ENCODE measurements at places on chromosomes 11 and 22.
A peak's percentile ranks its signal among the peaks of the same experiment; 100 is the strongest.

DNA sequence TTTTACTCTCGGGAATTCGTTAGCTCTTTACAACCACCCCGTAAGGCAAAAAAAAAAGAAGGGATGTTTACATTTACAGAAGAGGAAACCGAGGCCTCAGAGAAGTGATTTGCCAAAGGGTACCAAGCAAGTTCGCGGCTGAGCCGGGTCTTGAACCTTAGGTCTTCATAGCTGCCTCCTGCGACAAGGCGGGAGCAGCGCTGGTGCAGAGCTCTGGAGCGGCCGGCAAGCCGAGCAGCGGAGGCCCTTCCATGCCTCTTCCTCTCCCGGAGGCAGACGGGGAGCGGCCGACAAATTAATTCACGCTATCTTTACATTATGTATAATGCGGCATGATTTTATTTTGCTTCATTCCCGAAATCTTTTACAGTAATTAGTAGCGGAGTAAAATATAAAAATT is 536.3 kb downstream of the INSC start:
- no peak for DNase-seq

DNA sequence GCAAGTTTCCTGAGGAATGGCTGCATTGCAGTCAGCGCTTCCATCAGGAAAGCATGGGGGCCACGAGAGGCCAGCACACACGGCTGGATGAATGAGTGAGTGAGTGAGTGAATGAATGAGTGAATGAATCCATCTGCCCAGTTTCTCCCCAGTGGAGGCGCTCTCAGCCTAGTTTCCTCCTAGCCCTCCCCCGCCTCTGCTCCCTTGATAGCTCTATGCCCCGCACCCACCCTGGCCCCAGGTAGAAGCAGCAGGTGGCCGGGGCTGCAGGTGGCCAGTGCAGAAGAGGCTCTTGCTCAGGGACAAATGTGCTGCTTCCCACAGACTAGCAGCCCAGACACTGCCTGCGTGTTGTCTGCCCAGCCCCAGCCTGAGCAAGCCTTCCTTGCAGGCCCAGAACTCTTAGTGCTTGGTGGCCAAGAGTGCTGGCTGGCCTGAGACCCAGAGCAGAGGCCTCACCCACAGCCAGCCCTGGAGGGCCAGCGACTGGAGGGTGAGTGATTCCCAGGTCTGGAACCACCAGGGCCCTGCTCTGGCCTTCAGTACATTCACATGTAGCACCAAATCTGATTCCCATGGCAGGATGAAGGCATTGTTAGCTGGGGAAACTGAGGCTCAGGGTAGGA is 31.1 kb upstream of the PDGFB start:
- DNase-seq = no peak

GRCh38 chr11:115194802-115195110 is 309.5 kb downstream of the CADM1 start:
- no peak for DNase-seq

DNA sequence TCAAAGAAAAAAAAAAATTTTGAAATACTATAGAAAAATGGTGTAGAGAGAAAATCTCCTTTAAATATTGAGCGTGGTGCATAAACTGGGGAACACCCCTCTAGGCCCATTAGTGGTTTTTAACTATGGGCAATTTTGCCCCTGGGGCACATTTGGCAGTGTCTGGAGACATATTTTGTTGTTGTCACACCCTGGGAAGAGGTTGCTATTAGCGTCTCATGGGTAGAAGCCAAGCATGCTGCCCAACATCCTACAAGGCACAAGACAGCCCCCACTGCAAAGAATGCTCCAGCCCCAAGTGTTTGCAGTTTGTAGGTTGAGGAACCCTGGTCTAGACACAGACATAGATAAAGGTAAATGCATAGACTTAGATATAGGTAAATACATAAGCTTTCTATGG is 92.6 kb downstream of the KIAA1671 start:
- no peak for DNase-seq

DNA sequence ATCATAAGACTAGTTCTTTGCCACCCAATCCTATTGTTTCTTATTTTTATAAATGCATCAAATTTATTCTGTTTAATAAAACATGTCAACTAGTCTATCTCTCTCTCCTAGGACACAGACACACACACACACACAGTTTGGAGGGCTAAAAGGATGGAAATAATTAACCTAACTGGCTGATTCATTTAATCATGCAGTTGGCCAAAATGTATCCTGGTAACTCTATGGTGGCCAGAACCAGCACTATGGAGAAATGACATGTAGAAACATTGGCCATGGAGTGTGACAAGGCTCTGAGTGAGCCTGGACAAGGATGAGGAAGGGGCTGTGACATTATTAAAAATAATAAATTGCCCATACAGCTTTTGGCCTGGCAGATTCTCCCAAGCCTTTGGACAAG is 64.1 kb downstream of the CLPB start:
- no peak for DNase-seq

GRCh38 chr11:8018484-8019313 is 31.6 kb downstream of the EIF3F start:
- DNase-seq = no peak

DNA sequence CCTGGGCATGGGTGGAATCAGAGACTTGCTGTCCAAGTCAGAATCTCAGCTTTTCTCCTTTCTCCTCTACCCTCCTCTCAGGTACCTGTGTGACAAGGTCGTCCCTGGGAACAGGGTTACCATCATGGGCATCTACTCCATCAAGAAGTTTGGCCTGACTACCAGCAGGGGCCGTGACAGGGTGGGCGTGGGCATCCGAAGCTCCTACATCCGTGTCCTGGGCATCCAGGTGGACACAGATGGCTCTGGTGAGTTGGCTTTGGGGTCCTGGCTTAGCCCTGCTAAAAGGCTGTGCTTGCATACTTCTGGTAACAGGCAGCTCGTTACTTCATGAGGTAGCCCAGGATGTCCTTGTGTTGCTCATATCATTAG is 10.7 kb downstream of the MCM5 start:
- no peak for DNase-seq

DNA sequence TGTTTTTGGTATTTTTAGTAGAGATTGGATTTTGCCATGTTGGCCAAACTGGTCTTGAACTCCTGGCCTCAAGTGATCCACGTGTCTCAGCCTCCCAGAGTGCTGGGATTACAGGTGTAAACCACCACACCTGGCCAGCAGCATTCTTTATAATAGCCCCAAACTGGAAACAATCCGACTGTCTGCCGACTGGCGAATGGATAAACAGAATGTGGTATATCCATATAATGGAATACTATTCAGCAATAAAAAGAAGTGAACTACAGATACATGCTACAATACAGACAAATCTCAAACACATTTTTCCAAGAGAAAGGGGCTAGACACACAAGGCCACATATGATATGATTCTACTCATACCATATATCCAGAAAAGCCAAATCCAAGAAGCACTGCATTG is 151.3 kb downstream of the ST3GAL4 start:
- no peak for DNase-seq

- no peak for DNase-seq
Measured at GRCh38 chr22:49583886-49584505, 243.7 kb downstream of the BRD1 start.

DNA sequence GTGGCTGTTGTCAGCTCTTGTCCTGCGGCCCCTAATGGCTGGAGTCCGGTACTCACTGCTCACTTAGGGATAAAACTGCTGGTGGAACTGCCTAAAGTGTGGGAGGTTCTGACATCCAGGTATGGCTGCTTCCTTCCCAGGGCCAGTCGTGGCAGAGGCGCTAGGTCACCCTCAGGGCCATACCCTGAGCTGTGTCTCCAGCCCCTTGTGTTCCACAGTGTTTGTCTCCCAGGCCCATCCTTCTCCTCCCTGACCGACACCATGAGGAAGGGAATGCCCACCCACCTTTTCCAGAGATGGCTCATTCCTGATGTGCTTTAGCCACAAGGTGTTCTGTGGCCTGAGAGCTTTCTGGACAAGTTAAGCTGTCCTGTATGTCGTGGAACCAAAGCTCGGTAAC is 12.4 kb upstream of the ACR start:
- DNase-seq = no peak

- DNase-seq = no peak
Measured at GRCh38 chr22:20963201-20964052, 3.6 kb upstream of the AIFM3 start.

- DNase-seq = no peak
Measured at GRCh38 chr22:20117633-20118299, 740 bp upstream of the TRMT2A start.

GRCh38 chr11:69380451-69380901 is 86.5 kb downstream of the MYEOV start:
- DNase-seq = no peak

DNA sequence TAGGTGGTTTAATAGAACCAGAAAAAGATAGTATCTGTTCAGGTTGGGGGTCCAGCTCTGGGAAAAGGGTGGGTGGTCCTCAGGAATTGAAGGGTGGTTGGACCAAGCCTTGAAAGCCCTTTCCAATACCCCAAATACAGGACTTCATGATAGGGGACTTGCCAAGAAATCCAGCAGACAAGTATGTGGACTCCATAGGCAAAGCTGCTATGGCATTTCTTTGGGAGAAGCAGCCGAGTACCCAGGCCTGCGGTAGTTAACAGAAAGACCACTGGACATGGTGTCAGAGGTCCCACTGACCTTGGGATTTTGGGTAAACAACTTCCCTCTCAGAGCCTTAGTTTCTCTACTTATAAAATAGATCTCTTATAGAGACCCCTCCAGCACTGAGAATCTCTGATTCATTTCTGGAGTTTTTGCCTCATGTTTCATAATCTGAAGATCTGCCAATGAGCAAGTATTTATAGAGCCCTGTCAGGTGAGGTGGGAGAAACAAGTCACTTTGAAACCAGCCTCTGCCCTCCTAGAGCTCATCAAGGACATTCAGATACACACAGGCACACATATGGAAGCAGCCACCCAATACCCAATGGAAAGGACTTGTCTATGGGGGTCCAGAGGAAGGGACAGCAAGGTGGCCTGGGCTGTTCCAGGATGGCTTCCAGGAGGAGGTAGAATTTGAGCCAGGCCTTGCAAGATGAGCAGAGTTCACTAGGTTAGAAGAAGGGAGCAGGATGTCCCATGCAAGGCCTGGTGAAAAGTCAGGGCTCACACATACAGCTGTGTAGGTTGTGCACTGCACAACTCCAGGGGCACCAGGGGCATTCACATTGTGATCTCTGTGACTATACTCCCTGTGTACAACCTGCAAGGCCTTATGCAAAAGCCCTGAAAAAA is 31.0 kb upstream of the ACCSL start:
- DNase-seq = no peak

DNA sequence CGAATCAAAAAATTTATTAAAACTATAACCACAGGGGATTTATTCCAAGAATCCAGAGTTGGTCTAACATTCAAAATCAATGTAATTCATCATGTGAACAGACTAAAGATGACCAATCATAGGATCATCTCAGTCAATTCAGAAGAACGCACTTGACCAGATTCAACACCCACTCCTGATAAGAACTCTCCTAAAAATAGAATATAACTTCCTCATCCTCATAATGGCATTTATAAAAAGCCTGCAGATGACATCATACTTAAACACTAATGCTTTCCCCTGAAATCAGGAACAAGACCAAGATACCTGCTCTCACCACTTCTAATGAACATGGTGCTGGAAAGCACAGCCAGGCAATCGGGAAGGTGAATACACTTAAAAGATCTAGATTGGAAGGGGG is 10.5 kb upstream of the MUC2 start:
- DNase-seq = no peak

GRCh38 chr11:75547617-75548058 is 14.4 kb upstream of the SERPINH1 start:
- DNase-seq = peak; percentile 57

- no peak for DNase-seq
Measured at GRCh38 chr11:111639226-111639925, 37.1 kb downstream of the SIK2 start.

DNA sequence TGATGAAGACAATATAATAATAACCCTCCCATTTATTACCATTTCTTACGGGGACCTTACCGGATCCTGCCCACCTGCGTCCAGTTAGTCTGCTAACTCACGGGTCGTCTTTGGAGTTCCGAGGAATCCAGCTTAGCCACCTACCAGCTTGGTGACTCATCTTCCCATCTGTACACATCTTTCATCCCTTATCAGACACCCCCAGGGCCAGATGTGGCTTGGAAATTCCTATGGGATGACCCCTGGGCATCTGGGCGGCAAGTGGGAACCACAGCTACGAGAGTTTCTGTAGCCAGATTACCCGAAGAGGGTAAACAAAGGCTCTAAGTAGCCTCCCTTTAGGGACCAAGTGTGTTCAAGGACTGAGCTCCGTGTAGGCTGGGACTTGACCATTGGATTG is 12.8 kb upstream of the PRR5 start:
- DNase-seq = no peak

GRCh38 chr11:46599340-46600193 is 5.7 kb upstream of the AMBRA1 start:
- DNase-seq = no peak

All from SHP77 treated with DMSO at 0.1 percent for 48 hours (cell line).